ENCODE measurements at places on chromosomes 7 and 10.

DNA sequence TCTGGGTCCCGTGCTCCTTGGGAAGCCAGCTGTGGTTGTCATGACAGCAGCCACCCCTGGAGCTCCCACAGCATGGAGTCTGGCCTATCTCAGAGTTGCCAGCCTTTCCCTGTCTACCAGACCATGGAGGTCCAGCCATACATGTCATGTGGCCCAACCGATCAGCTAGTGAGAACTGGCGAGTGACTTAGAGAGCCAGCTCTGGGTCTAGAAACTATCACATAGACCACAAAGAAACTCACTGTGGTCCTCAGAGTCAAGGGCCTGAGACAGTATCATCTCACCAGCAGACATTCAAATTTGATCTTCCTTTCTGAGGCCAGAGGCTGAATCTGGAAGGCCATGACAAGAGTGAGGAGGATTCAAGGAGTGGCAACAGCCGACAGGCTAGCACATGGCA lies 223.3 kb upstream of the GPR26 start:
- no peak for DNase-seq

DNA sequence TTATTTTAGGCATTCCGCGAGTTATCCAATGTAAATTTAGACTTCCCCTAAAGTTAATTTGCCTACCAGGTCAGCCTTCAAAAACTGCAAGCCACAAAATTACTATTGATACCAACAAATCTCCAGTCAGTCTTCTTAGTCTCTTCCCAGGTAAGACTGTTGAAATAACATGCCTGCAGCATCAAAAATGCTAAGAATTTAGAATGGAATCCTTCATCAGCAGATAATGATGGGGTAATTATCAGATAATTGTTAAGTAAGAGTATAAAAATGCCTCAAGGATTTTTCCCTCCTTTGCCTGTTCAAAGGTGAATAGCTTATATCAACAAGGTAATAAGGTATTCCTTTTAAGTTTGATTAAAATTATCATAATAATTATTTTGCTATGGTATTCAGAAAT lies 228.5 kb downstream of the BBS9 start:
- DNase-seq = no peak

DNA sequence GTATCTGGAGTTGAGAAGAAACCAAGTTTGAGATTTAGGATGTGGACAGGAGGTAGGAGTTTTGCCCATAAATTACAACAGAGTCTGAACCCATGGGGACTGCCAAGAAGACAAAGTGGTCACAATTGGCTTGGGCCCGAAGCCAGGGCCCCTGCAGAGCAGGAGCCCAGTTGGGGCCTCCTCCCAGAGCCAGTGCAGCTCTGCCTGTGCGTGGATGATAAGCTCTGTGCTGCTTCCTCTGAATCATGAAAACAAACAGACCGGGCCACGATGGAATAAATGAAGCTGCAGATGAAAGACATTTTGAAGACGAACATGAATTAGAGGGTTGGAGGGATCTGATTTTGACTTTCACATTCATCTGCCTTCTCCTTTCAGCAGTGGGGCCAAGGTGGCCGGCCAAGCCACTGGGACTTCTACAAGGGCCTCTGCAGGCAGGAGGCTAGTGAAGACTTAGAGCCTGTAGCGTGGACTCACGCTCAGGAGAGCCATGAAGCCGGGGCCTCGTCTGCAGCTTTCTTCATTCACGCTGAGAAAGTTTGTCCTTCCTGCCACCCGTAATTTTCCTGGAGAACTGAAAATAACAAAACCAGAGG lies 156.8 kb upstream of the LYZL1 start:
- DNase-seq = no peak

DNA sequence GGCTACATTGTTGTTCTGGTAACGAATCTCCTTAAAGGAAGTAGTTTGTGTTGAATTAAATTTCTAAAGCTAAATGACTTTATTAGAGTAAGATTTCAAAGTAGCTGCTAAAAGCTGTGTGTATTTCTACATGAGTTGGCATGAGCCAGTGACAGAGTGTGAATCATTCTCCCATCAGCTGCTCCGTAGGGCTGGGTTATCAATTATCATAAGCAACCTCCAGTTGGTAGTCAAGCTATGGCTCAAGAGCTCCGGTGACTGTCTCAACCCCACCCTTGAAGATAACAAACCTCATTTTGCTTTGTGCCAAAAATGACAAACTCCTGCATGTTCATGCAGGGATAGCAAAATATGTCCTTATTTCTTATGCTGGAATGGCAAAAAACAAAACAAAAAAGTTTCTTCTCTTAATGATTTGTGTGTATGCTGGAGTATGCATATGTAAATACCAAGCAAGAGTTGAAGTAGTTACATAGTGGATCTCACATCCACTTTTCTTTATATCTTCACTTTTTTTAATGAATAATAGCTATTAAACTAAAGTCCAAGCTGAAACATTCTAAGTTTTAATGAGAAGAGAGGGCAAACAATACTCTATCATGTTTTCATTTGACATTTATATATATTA lies 249.4 kb downstream of the CACNA2D1 start:
- DNase-seq = no peak

DNA sequence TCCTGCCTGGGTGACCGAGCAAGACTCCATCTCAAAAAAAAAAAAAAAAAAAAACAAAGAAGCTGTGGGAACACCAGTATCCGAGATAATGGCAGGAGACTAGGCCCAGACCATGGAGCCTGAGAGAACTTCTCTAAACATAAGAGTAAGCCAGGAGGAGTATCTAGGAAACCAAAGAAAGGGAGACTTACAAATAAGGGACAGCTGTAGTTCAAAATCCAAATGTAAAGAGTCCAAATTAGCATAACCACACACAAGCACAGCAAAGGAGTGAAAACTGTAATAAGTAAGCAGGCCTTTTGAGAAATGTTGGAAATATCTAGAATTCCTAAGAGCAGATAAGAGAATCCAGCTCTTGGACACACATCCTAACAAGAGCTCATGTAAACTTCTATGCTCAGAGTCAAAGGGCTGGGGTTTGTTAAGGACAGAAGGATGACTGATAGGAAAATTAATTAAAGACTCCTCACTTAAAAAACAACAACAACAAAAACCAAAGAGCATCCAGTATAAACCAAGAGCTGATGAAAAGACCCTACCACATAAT lies 15.8 kb downstream of the ZNF25 start:
- DNase-seq = no peak

DNA sequence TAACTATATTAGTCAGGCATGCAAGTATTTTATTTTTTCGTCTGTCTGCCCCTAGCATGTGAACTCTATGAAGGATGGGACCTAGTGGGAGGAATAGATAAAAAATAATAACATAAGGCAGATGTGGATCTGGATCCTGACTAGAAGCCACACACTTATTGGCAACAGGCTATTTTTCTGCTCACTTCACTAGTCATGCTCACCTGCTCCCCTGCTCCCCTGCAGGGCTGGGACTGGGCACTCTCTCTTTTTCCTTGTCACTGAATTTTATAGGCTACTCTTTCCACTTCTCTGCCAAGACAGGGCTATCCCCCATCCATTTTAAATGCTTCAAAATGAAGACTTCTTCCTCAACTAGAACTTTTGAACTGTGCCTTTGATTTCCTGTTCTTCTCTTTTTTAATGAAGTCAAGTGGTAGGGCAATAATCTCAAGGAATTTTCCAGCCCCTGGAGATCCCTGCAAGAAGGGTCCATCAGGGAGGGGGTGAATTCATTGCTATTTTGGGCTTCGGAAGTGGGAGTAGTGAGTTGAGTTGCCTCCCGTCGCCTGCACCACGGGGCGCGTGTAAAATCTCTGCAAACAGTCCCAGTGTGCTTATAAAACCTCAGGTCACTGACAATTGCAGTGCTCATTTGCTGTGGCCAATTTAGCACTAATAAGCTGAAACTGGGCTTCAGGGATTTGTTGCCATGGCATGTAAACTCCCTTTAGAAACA lies 156.7 kb upstream of the NPVF start:
- no peak for DNase-seq

DNA sequence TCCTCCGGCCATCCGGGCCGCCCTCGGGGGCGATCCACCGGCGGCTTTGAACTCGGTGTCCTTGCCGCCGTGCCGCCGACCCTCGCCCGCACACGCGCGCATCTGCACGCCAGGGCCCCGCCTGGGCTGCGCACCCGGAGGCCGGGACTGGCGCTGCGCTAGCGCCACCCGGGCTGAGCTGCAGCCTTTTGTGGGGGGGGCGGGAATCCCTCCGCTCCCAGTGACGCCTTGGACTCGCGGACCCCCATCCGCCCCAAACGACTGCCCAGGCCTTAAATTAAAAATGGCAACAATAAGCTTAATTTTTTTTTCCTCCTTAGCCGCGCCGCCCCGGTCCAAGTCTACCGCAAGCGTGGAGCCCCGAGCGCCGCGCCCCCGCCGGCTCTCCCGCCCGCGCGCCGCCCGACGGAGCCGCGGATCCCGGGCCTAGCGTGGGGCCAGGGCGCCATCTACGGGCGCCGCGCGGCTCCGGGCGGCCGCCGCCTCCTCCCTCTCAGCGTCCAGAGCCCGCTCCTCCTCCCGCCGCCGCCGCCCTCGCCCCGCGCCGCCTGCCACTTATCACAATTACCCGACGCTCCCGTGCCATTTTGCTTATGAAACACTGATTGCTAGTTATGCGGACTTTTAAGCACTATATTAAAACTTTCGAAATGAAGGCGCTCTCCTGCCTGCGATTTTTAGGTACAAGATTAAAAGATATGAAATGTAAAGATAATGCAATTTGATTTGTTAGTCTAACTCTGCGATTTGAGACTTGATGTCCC lies 7.5 kb upstream of the EBF3 start:
- DNase-seq = no peak

DNA sequence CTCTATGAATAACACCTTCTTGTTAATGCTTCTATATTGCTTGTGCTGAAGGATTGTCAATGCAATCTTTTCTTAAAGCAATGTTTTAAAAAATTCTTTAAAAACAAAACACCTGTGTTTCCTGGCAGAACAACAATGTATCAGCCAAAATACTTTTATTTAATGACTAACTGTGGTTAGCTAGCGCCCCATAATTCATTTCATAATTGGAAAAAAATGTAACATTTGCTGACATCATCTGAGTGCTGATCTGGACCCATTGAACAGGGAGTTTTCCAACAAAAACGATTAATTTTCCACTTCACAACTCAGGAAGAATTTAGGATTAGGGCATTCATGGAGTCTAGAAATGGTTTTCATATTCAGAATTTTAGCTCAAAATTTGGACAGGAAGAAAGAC lies 137.6 kb upstream of the CDK6 start:
- no peak for DNase-seq

DNA sequence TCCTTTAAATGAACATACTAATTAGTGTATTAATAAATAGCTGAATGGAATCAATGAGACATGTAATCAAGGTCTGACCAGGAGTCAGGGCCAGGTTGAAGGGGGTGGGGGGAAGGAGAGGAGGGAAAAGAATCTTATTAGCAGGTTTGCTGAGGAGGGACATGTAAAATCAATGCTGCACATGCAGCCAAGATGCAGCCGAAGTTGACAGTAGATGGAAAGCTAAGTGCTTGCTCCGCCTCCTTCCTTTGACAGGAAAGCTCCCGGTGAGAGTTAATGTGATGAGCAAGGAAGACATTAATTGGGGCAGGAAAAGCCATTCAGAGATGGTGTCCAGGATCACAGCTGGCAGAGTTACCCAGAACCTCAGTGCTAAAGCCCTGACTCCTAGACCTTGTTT lies 24.4 kb downstream of the PLXNA4 start:
- DNase-seq = no peak

DNA sequence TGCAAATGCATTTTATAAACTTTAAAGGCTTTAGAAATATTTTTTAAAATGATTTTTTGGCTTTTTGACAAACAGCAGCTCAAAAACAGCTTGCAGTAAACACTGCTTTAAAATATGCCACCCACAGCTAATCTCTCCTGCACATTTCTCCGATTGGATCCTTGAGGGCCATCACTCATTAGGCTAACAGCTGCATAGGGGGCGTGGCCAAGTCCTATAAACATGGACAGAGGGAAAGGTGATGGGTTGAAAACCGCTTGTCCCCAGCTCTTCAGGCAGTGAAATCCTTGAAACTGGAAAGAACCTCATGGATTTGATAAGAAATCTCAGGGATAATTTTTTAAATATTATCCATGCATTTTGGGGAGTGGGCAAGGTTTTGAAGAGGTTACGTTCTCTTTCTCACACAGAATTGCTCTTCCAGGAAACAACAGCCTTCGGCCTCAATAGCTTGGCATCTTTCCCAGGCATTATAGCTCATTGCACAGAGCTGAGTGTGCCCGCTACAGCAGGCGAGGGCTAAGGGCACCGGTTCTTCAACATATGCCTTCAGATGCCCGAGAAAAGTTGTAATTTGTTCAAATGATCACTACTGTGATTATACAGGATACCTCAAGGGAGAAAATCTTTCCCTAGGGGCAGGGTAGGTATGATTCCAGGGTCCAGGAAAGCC lies 1.7 kb downstream of the PLEKHS1 start:
- DNase-seq = no peak

DNA sequence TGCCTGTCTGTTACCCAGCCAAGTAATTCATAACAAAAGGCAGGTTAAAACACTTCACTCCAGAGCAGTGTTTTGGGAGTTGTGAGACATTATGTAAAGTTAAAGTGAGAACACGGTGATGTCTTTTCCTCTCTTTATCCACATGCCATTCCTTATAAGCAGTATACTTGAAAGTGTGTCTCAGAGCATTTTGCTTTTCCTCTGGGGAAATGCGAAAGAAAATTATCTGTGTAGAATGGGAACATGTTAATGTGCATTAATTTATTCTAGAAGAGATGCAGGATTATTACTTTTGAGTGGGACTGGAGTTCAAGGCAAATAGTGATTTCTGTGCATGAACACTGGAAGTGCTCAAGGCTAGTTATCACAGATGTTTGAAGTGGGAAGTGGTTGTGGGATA lies 170.4 kb downstream of the PLXDC2 start:
- no peak for DNase-seq

- DNase-seq = no peak
Measured at GRCh38 chr7:3432911-3433310, 131.9 kb downstream of the SDK1 start.

GRCh38 chr7:25559581-25560367 lies 331.5 kb upstream of the NPVF start:
- DNase-seq = no peak

- no peak for DNase-seq
Measured at GRCh38 chr7:108585843-108586242, 16.2 kb downstream of the DNAJB9 start.

GRCh38 chr7:155833651-155834050 lies 21.4 kb upstream of the SHH start:
- no peak for DNase-seq

DNA sequence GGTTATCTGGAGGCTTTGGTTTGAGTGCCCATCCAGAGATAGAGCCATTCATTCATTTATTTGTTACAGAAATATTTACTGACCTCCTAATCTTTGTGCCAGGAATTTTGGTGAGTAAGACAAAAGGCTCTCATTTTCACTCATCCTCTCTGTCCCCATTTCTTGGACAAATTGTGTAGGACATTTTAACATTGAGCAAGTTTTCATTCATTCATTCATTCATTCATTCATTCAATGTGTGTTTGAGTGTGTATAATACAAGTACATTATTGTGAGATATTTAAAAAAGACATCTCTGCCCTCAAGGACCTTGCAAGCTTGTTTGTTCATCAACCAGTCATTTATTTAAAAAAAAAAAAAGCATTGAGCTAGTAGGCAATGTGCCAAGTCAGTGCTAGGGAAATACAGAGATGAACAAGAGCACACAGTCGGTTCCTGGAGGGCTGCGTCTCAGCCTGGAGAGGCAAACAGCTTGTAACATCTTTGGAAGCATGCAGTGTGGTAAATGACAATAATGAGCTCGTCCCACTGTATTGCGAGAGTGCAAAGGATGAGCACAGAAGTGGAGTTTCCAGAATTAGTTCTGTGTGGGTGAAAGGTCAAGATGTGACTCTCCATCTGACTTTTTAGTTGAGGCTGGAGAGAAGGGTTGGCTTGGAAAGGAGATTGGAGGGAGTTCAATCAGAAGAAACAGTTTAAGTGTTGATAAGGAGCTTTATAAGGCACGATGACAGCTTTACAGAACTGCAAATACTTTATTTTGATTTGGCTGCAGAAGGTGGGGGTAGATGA lies 50.5 kb upstream of the HBP1 start:
- no peak for DNase-seq
